ENCODE measurements at places on chromosomes 11 and 22. TPM values are rescaled to one million over a fixed set of nuclear protein-coding genes. Genes with fewer than 3 reads are reported as not detected.

Gene HORMAD2
- polyA plus RNA-seq = not detected

Gene PDGFB
- polyA plus RNA-seq = 16.6 TPM

- DNase-seq = no peak
These were observed 27.5 kb upstream of the CALCB start for GRCh38 chr11:15045891-15046290.

- DNase-seq = no peak
These were observed 608.6 kb upstream of the KIRREL3 start for GRCh38 chr11:127609025-127609773.

Gene OR2AG2
- not detected for polyA plus RNA-seq
